ENCODE measurements at places on chromosomes 11 and 22.

GRCh38 chr11:115764176-115764575 is 260.0 kb upstream of the CADM1 start:
- DNase-seq: no peak

- DNase-seq: no peak
Measured at GRCh38 chr11:86314636-86315035, 12.6 kb downstream of the HIKESHI start.

GRCh38 chr22:21025266-21025665 is 7.1 kb downstream of the SLC7A4 start:
- DNase-seq: no peak

GRCh38 chr22:37823134-37823985 is at the start of gene GALR3:
Gene GALR3 (plus strand): TSS chr22:37823382. CDS start chr22:37823407, 25 bp downstream.
- DNase-seq: no peak

DNA sequence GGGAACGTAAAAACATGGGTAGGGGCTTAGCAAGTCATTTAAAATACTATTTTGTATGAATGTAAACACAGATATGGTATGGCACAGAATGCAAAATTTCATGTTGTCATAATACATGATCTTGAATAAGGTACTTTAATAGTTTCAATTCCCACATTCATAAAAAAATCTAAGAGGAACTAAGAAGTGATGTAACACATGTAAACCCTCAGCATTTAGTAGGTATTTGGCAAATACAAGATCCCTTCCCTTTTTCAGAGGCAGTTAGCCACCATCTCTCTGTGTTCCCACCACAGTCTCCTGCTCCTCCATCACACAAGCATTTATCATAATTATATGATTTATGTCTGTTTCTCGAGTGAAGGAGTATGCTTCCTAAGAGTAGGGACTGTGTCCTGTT is 251.8 kb downstream of the TENM4 start:
- no peak for DNase-seq

GRCh38 chr11:119376197-119376847 is 5.2 kb downstream of the USP2 start:
- DNase-seq: no peak

DNA sequence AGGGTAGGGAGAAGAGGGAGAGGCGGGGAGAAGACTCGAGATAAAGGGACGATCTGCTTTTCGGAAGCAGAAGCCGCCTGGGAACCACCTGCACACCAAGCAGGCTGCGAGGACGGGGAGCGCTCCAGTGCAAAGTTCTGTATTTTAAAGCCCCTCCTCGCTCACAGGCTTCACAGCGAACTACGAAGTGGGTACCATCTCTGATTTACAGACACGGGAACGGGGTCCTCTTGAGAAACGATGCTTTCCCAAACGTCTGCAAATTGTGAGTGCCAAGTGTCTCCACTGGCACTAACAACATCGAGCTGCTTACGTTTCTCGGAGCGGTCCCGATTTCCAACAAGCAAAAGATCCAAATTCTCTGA is 700 bp upstream of the STX3 start:
- peak; percentile 34 for DNase-seq

DNA sequence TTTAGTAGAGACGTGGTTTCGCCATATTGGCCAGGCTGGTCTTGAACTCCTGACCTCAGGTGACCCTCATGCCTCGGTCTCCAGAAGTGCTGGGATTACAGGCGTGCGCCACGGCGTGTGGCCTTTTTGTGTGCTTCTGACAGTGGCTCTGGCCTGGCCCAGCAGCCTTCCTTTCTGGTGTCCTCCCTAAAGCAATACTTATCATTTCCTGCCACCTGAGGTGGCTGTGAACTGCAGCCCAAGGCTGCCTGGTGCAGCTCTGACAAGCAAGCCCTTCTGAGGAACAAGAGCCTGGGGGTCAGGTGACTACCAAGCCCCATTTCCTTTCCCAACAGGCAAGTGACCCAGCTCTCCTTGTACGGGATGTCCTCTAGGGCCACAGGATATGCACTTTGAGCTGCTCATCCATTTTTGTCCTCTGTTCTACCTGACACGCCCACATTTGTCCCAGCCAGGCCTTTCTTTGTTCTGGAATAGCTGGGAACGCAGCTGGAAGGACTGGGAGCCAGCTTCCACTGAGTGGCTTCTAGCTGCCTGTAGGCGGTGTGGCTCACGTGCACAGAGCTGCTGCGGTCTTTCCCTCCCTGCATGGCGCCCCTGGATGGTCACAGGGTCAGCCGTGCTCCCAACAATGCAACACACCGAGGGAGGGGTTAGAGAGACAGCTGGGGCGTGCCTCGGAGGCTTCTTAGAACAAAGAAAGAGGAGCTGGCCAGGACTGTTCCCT is 12.3 kb upstream of the BID start:
- no peak for DNase-seq

DNA sequence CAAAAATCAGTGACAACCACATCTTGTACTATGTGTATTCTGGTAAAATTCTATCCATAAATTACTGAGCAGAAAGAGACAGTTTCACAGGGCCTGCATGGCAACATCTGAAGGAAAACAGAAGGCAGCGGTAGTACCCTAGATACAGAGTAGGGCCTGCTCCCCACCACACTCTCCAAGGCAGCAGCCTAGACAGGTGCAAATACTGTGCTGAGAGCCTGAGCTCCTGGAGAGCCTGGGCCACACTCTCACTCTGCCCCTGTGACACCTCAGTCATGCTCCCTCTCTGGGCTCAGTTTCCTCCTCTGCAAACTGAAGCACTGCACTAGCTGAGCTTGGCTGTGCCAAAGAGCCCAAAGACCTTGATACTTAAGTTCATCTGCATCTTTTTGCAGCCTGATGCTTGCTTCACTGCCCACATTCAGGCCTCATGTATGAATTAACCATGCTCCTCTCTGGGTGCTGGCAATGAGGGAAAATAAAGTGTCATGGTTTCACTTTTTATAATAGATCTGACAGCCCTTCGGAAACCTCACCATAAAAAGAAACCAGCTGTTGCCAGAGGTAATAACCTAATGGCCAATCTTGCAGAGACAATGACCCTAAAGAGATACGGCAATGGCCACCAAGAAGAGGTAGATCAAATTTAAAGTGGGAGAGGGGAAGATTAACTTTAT is 104.7 kb downstream of the PLEKHA7 start:
- no peak for DNase-seq

DNA sequence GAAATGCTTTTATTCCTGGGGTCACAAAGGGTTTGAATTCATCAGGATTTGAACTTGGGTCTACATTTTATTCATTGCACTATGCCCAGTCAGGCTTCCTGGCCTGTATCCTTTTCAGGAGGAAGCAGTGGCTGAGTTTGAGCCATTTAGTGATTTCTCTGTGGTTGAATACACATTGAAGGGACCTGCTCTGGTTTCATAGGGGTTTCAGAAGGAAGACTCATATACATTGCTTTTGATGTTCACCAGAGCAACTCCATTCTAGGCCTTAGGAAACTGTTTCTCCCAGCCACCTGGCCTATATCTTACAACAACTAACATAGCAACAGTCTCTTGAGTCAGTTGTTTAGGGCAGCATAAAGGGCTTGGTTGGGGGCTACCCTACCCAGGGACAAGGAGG is 165.7 kb downstream of the INSC start:
- no peak for DNase-seq

DNA sequence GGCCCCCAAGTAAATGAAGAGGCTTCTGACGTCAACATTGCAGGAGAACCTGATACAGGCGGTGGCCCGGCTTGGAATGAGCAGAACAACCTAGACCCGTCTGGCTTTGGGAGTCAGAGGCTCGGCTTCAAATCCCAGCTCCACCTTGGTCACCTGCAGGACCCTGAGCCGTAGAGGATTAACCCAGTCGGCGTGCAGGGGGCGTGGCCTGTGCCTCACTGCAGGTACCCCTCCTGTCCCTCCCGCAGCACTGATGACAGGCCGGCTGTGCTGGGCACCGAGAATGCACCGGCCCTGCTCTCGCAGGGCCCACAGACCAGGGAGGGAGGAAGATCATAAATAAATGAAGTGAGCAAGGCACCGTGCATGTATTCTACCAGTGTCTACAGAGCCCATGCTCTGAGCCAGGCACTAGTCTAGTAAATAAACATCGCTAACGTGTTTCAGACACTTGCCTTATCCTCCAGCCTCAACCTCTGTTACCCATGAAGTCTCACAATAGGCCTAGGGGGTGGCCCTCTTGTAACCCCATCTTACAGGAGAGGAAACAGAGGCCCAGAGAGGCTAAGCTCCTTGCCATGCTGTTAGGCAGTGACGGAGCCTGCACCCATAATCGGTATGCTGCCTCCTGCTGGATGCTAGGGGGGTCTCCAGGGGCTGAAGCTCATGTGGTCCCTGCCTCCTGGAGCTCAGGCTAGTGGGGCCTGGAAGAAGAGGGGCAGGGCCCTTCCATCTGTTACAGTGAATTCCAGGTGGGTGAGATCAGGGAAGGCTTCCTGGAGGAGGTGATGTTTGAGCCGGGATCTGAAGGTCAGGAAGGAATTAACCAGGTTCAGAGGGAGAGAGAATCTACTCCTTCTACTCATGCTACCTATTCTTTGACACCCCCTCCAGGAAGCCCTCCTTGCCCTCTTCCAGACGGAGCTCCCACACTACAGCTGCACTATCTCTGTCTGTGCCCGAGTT is 53.4 kb downstream of the RTL6 start:
- DNase-seq: no peak

DNA sequence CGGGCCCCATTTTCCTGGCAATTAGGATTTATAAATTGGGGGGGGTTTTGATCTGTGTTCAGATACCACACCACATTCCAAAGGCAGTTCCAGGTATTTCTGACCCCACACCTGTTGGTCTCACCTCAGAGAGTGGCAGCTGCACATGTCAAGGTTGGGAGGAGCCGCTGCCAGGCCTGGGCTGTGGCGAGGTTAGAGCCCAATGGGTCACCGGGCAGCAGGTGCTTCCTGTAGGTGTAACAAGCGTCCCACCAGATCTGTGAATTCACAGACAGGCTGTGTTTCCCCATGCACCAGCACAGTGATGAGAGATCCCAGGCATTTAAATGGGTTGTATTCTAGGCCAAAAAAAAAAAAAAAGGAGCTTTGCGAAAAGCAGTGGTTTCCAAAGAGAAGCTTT is 58.6 kb downstream of the CABIN1 start:
- DNase-seq: no peak

- no peak for DNase-seq
Measured at GRCh38 chr11:67390947-67391303, 861 bp upstream of the RAD9A start.

DNA sequence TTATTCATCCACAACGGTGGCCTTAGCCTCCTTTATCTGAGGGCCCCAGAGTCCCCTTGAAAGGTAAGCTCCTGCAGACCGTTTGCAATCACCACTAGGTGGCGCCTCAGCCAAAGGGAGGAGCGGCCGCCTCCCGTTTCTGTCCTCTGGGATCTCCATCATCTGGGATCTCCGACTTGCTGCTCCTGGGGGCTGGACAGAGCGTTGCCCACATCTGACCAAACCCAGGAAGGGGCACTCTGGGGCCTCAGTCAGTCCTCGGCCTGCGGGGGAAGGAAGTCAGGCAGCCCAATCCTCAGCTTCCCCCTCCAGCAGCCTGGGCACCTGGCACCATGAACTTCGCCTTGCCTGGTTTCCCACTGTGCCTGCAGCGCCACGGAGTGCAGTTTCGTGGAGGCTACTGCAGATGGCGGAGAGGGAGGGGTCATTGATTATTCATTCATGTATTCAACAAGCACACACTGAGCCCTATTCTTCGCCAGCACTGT is 23.5 kb downstream of the TP53I11 start:
- DNase-seq: peak; percentile 93

- DNase-seq: peak; percentile 37
Measured at GRCh38 chr22:29443861-29444792, 5.7 kb downstream of the RFPL1 start.

DNA sequence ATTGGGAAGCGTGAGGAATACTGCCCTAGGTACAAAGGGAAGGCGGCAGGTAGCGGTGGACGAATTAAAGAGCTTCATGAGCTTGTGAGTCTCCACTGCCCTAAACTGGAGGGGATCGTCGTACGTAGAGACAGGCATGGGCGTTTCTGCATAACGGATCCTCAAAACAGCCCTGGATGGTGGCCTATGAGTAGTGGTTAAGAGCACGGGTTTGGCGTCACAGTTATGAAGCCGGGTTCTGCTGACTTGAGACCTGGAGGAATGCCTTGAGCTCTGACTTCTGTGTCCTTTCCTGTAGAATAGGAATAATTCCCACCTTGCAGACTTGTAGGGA is 335 bp downstream of the TMEM138 start:
- peak; percentile 64 for DNase-seq

GRCh38 chr11:78683774-78684173 is 109.1 kb upstream of the NARS2 start:
- no peak for DNase-seq

GRCh38 chr11:16815047-16815767 is 76.8 kb downstream of the C11orf58 start:
- DNase-seq: peak; percentile 38

GRCh38 chr11:866481-866880 is 23.8 kb downstream of the TSPAN4 start:
- DNase-seq: no peak

GRCh38 chr11:59829358-59829757 is 15.9 kb downstream of the CBLIF start:
- no peak for DNase-seq

GRCh38 chr11:30447058-30447640 is 124.2 kb downstream of the ARL14EP start:
- DNase-seq: no peak

GRCh38 chr22:38566726-38567504 is 3.1 kb downstream of the DMC1 start:
- peak; percentile 58 for DNase-seq

GRCh38 chr11:94560834-94561233 is 6.3 kb upstream of the PIWIL4 start:
- no peak for DNase-seq

DNA sequence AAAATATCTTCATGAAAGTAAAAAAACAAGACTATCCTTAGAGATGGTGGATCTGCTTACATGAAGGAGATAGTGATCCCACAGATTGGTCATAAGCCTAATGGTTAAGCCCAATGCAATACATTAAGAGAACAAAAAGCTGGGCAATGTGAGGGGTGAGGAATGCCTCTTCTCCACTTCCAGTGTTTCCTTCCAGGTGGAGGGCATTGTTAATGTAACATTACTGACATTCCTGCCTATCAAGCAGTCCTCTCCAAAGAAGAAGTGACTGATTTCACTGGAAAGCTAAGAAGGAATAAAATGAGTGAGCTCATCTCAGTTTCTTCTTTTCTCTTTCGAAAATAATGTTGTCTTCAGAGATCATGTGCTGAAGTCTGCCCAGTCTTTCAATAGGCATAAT is 207.8 kb downstream of the RAB38 start:
- DNase-seq: no peak

DNA sequence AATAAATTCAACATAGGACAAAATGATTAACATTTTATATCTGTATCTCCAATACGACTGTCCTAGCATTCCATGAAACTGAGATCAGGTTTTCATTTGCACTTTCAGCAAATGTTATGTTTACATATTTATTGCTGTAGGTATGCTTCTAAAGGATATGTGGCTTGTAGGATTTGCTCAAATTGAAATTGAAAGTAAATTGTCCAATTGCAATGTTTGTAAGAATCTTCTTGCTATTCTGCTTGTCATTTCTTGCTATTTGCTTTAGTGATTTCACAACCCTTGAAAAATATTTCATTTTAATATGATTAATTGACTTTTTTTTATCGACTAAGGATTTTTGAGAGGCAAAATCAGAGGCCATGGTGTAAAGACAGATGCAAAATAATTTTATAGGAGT is 904.2 kb upstream of the RAG2 start:
- peak; percentile 54 for DNase-seq
